Dorsolateral prefrontal cortex (tissue), 122 donors: ENCODE measurements at places on chromosomes 16 and 17.

GRCh38 chr17:64061178-64061898 is 40.9 kb upstream of the ICAM2 start:
- DNase-seq = no peak

DNA sequence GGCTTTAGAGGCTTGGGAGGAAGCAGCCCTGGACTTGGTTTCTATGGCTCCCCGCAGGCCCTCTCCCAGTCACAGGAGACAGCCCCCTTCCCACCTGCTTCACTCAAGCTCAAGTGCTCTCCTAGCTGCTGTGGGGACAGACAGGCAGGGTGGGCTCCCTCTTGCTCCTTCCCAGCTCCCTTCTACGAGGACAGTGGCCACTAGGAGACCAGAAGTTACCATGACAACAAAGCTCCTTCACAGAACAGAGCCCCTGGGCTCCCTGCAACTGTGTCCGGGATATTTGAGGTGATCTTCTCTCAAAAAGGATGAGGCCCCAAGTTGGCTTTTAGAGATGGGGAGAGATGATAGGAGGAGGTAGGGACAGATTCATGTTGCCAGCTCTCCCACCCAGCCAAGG is 116.3 kb downstream of the AMFR start:
- no peak for DNase-seq

- DNase-seq = no peak
Measured at GRCh38 chr17:66855204-66855603, 20.3 kb downstream of the CACNG5 start.

GRCh38 chr16:86956437-86956836 is 360.8 kb downstream of the C16orf95 start:
- no peak for DNase-seq

DNA sequence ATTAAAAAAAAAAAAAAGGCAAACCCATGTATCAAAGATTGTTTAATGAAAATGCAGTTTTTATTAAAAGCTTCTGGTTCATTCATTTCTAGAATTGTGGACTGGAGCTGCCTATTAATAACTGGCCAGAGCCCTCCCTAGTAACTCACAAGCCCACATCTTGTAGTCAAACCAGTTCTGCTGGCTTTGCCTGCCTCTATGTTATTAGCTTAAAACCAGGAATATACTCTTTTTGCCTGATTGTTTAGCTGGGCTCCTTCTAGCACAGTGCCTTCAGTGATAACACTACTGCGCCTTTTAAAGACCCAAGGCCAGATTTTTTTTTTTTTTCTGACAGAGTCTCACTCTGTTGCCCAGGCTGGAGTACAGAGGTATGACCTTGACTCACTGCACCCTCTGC is 26.0 kb downstream of the TAC4 start:
- DNase-seq = no peak

GRCh38 chr17:6701719-6702118 is 11.4 kb downstream of the SLC13A5 start:
- no peak for DNase-seq

- no peak for DNase-seq
Measured at GRCh38 chr16:21704733-21705132, 41.0 kb downstream of the OTOA start.

DNA sequence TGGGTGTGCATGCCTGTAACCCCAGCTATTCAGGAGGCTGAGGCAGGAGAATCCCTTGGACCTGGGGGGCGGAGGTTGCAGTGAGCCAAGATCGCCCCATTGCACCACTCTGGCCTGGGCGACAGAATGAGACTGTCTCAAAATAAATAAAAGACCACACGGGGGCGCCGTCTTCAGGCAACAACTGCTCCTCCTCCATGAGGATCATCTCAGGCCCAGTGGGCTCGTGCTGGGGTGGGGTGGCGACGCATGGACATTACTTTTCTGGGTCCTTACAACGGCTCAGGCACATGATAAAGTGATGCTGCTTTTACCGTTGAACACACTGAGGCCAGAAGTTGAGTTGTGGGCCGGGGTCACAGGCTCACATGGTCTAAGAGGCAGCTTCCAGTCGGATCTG is 56.2 kb downstream of the PRMT7 start:
- no peak for DNase-seq

DNA sequence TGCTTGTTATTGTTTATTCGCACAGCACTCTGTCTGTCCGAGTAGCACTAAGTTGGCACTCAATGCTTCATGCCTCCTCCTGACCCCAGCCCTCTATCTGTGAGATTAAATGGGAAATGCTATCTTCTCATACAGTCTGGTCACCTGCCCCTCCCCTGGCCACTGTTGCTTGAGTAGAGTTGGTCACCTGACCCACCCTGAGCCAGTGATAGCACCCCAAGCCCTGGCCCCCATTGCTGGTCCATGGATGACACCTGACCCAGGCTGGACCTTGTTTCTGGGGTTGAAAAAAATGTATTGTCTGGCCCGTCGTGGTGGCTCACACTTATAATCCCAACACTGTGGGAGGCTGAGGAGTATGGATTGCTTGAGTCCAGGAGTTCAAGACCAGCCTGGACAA is 8.5 kb upstream of the PEMT start:
- no peak for DNase-seq

GRCh38 chr17:59327121-59327980 is 4.1 kb upstream of the YPEL2 start:
- DNase-seq = no peak

GRCh38 chr16:10297341-10298006 is 88.4 kb upstream of the ATF7IP2 start:
- DNase-seq = no peak

DNA sequence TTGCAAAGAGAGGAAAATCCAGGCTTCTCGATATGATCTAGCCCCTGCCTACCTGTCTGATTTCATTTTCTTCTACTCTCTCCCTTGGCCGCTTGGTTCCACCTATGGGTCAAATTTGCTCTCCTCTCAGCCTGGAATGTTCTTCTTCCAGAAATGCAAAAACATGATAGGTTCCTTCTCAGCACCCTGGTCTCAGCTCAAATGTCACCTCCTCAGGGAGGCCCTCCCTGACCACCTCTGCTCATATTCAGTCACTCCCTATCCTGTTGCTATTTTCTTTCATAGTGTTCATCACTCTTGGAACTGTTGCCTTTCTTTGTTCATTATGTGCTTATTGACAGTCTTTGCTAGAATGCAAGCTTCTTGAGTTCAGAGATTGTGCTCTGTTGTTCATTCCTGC is 208.6 kb downstream of the KATNIP start:
- DNase-seq = no peak

DNA sequence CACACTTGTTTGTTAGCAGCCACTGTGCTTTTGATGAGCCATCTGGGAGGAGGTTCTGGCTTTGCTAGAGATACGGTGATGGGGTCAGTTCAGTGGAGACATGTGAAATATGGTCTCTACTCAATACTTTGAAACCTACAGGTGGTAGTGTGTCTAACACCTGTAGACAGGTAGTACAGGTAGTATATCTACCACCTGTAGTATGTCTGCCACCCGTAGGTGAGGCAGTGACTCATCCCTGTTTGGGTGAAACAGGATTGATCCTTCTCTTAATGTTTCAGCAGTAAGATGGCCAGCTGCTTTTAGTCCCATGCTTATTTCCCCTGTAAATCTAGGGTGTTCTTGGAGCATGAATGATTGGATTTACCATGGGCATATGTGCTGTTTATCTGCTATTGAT is 240.8 kb downstream of the SNX29 start:
- DNase-seq = no peak

DNA sequence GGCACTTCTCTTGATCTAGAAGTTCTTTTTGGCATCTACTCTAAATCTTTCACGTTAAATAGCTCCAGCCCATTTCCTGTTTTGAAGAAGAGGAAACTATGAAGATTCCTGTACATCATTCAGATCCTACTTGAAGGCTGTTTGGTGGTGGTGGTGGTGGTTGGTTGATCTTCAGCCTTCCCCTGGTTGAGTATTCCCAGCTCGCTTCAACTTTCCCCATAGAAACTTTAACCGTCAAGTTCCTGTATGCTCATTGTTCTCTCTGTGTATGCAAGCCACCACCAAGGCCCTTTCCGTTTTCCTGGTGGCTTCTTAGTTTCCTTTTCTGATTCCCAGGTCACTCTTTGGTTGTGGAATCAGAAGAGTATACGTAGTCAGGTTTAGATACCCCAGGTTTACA is 3.3 kb downstream of the LRRC46 start:
- no peak for DNase-seq

GRCh38 chr17:2435181-2435741 is 34.4 kb upstream of the MNT start:
- no peak for DNase-seq

GRCh38 chr17:77321649-77322513 is 181.1 kb downstream of the SEC14L1 start:
- DNase-seq = no peak

DNA sequence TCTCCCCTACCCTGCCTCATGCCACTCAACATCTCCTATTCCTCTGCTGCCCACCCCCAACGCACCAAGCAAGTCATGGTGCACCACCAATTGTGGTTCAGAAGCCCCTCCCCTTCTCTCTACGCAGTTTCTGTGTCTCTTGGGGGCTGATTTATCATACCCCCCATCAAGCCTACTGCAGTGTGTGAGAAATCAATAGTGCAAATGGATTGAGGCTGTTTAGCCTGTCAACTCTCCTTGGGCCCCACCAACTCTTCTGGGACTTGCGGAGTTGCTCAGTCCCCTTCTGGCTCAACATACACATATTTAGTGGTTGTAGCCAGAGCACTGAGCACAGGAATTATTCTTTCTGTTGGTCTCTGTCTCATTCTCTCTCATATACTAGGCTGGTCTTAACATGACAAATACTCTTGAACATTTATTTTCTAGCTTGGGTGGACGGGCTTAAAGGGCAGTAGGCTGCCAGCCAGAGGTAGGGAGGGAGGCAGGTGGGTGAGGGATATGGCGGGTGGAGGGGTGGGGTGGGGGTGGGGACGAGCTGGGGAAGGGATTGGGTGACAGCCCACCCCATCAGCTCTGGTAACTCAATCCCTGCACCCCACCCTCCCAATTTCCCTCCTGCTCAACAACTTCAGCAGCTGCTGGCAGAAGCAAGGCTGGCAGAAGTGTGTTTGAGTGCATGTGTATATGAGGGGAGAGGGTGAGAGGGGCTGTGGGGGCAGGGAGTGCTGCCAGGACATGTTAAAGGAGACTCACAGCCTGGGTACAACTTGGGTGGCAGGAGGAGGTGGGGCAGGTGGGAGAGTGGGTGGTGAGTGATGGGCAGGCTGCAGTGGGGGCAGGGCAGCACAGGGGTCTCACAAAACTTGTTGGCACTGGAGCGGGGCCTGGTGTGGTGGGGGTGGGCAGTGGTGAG is 4.9 kb downstream of the RARA start:
- no peak for DNase-seq

DNA sequence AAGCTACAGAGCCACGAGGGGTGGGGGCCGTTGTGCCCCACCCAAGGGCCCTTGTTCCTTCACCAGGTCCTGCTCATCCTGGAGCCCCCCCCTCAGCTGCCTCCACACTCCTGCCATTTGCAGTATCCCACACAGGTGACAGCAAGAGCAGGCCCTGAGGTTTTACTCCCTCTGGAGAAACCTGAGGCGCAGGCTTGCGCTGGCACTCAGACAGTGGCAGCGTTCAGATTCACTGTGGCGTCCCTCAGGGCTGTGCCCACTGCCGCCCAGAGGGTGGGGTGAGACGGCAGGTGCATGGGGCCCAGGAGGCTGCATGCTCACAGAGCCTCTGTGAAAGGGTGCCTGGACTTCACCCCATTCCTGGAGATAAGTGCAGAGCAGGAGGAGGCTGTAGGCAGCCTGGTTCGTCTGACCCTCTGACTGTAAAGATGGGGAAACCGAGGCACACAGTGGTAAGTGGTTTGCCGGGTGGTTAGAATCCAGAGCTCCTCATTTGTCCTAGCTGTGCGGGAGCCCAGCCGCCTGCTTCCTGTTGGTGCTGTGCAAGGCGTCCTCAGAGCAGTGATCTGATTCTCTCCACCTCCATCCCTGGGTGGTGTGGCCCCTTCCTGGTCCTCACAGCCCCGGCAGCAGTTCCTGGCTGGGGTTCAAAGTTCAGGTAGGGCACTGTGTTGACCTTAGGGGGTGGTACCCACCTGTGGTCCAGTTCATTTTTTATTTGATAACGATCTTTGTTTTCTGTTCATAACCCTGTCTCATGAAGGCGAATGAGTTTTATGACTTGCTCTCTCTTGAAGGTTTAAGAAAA is 1.6 kb downstream of the SPIRE2 start:
- DNase-seq = no peak

DNA sequence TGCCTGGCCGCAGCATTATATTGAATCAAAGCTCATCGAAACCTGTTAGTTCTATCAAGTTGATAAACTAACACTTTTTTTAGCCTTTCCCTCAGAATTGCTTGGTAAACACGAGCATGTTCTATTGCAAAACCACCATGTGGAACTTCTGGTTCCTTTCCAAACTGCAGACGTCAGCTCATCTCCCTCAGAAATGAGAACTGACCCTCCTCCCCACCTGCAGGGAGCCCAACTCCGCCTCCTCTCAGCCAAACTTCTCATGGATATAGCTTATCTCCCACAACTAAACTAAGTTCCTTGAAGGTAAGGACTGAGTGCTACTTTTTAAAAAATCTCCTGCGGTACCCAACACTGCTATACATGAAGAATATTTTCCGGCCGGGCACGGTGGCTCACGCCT is 6.7 kb downstream of the SHMT1 start:
- no peak for DNase-seq

GRCh38 chr17:77467521-77467920 is 326.8 kb downstream of the SEC14L1 start:
- no peak for DNase-seq

DNA sequence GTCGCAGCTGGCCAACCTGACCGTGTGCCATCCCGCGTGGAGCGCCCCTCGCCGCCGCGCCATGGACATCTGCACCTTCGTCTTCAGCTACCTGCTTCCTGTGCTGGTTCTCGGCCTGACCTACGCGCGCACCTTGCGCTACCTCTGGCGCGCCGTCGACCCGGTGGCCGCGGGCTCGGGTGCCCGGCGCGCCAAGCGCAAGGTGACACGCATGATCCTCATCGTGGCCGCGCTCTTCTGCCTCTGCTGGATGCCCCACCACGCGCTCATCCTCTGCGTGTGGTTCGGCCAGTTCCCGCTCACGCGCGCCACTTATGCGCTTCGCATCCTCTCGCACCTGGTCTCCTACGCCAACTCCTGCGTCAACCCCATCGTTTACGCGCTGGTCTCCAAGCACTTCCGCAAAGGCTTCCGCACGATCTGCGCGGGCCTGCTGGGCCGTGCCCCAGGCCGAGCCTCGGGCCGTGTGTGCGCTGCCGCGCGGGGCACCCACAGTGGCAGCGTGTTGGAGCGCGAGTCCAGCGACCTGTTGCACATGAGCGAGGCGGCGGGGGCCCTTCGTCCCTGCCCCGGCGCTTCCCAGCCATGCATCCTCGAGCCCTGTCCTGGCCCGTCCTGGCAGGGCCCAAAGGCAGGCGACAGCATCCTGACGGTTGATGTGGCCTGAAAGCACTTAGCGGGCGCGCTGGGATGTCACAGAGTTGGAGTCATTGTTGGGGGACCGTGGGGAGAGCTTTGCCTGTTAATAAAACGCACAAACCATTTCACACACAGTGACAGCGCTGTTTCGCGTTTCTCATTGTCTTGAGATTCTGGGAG is 2.0 kb upstream of the ZACN start:
- DNase-seq = no peak

- DNase-seq = no peak
Measured at GRCh38 chr16:55116165-55116920, 185.7 kb downstream of the IRX5 start.

GRCh38 chr17:32494621-32495358 is 8.0 kb downstream of the CDK5R1 start:
- peak; percentile 75 for DNase-seq
